Gastrocnemius medialis (tissue), 4 donors: ENCODE measurements at places on chromosomes 5 and 9.

- no peak overlapping the region for H3K27ac ChIP-seq
- peaks cover 4% of the 10 kb centered on the region for H3K36me3 ChIP-seq
- no peak for DNase-seq
- no peaks in the 10 kb centered on the region for H3K27me3 ChIP-seq
Measured at GRCh38 chr5:172235132-172235780, 41.3 kb downstream of the EFCAB9 start.

GRCh38 chr9:77912895-77913693 lies 118.5 kb downstream of the GNAQ start:
- H3K36me3 ChIP-seq = no peaks in the 10 kb centered on the region
- no peak for DNase-seq
- no peaks in the 10 kb centered on the region for H3K27me3 ChIP-seq
- no peak overlapping the region for H3K4me3 ChIP-seq
- H3K27ac ChIP-seq = no peak overlapping the region
- H3K4me1 ChIP-seq = peaks cover 2% of the 10 kb centered on the region

DNA sequence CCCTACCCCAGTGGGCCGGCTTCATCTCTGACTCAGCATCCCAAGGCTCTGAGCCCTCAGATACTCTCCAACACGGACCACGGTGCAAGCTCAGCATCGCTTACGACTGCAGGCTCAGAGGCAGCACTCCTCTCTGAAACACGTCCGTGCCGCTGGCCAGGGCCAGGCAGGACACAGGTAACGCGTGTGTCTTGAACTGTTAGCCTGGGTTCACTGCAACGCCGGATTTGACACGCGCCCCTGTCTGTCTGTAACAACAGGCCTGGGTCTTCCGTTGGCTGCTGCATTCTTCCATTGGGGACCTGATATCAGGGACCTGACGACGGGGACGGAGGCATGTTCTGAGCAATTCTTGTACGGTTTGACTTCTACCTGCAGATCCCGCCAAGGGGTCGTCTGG lies 6.4 kb downstream of the SLC6A3 start:
- H3K4me1 ChIP-seq = no peaks in the 10 kb centered on the region
- H3K27me3 ChIP-seq = peaks cover 21% of the 10 kb centered on the region
- H3K4me3 ChIP-seq = no peak overlapping the region
- H3K36me3 ChIP-seq = no peaks in the 10 kb centered on the region
- no peak for DNase-seq

GRCh38 chr5:111829701-111830100 lies 72.7 kb upstream of the NREP start:
- H3K36me3 ChIP-seq = no peaks in the 10 kb centered on the region
- H3K27me3 ChIP-seq = no peaks in the 10 kb centered on the region
- H3K4me1 ChIP-seq = no peaks in the 10 kb centered on the region
- H3K27ac ChIP-seq = no peak overlapping the region

DNA sequence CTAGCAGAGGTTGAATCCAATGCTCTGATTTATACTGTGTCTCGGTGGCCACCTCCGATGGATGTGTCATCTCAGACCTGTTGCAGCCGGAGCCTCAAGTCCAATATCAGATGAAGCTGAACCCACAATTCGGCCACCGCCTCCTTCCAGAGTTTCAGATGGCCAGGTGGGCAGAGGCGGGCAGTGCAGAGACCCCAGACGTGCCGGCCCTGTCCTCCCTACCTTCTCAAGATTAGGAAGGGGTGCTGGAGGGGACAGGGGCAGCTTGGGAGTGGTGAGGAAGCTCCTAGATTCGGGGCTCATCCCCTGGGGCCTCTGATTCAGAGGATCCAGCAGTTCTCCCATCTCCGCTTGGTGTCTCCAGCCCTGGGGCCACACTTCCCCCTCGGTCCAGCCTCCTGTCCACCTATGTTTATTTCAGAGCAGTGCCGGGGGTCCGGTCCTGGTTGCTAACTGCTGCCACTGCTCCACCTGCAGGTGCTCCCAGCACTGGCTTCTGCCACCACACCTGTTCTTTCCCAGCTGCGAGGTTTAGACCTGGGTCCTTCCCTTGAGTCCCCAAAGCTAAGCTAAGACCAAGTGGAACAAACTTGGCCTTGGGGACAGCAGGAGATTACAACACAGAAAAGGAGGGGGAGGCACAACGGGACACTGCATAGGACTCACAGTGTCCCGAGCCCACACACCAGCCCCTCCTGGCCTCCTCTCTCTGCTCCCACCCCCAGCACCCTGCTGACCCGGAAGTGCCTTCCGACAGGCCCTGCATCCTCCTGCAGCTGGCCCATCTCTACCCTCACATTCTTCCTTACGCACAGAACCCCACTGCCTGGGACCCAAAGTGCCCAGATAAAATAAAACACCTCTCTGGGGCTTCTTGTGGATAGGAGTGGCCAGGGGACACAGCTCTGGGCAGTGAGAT lies 81.6 kb downstream of the NTNG2 start:
- H3K36me3 ChIP-seq = no peaks in the 10 kb centered on the region
- no peak overlapping the region for H3K4me3 ChIP-seq
- DNase-seq = no peak
- H3K27me3 ChIP-seq = peaks cover 28% of the 10 kb centered on the region
- peaks cover 6% of the 10 kb centered on the region for H3K4me1 ChIP-seq

- no peaks in the 10 kb centered on the region for H3K27me3 ChIP-seq
- no peak overlapping the region for H3K4me3 ChIP-seq
- no peaks in the 10 kb centered on the region for H3K4me1 ChIP-seq
- DNase-seq = no peak
- no peak overlapping the region for H3K27ac ChIP-seq
Measured at GRCh38 chr9:7454624-7455023, 345.0 kb downstream of the DMAC1 start.

- H3K4me3 ChIP-seq = no peak overlapping the region
- peak overlapping the region; percentile 50 for H3K27ac ChIP-seq
- H3K27me3 ChIP-seq = no peaks in the 10 kb centered on the region
- H3K4me1 ChIP-seq = peaks cover 10% of the 10 kb centered on the region
- peak; percentile 73 for DNase-seq
Measured at GRCh38 chr9:132214027-132214622, 52.3 kb downstream of the NTNG2 start.

- H3K27ac ChIP-seq = no peak overlapping the region
- DNase-seq = no peak
- no peak overlapping the region for H3K4me3 ChIP-seq
- no peaks in the 10 kb centered on the region for H3K4me1 ChIP-seq
Measured at GRCh38 chr5:122362361-122362760, 50.3 kb downstream of the SNCAIP start.

DNA sequence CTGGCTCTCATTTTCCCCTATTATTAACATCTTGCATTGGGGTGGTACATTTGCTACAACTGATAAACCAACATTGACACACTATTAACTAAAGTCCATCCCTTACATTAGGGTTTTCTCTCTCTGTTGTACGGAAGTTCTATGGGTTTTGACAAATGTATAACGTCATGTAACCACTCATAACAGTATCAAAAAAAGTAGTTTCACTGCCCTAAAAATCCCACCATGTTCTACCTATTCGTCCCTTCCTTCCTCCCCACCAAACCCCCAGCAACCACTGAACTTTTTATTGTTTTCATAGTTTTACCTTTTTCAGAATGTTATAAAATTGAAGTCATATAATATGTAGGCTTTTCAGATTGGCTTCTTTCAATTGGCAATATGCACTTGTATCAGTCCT lies 40.1 kb downstream of the MLLT3 start:
- H3K27me3 ChIP-seq = no peaks in the 10 kb centered on the region
- H3K4me3 ChIP-seq = no peak overlapping the region
- H3K4me1 ChIP-seq = no peaks in the 10 kb centered on the region
- H3K27ac ChIP-seq = no peak overlapping the region
- H3K36me3 ChIP-seq = no peaks in the 10 kb centered on the region
- no peak for DNase-seq

DNA sequence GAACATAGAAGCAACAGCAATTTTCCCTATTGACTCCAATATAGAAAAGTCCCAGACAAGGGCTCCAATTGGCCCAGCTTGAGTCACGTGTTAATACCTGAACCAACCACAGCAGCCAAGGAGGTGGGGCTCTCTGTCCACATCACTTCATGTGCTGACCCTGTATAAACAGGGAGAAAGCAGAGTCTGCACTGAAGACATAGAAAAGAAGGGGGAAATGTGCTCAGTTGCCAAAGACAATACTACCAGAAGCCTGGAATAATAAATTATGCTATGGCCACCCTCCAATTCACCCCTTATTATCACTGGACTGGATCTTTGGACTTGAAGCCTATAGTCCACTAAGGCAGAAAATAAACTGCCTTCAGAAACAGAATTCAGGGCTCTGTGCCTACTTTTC lies 275.4 kb downstream of the EPB41L4A start:
- H3K36me3 ChIP-seq = no peaks in the 10 kb centered on the region
- H3K4me3 ChIP-seq = no peak overlapping the region
- H3K27ac ChIP-seq = no peak overlapping the region
- peaks cover 20% of the 10 kb centered on the region for H3K4me1 ChIP-seq
- no peak for DNase-seq

GRCh38 chr5:85670417-85670816 lies 947.3 kb upstream of the COX7C start:
- DNase-seq = no peak
- no peaks in the 10 kb centered on the region for H3K27me3 ChIP-seq
- no peak overlapping the region for H3K27ac ChIP-seq
- H3K4me3 ChIP-seq = no peak overlapping the region
- H3K4me1 ChIP-seq = no peaks in the 10 kb centered on the region

DNA sequence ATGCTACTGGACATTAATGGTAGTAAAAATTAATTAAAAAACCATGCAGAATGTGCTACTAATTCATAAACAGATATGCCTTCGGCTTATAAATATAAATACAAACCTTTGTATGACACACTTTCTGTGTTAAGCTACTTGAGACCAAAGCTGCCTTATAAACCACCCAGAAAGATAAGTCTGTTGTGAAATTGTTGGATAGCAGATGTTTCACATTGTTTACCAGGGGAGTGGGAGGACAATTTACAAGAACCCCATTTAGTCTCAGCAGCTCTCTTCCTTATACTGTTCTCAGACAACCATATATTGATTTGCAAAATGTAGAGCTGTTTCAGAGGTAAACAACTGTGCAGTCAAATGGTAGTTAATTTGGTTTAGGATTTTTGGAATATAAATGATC lies 524.4 kb downstream of the PRR16 start:
- no peaks in the 10 kb centered on the region for H3K27me3 ChIP-seq
- H3K4me3 ChIP-seq = no peak overlapping the region
- no peaks in the 10 kb centered on the region for H3K36me3 ChIP-seq
- DNase-seq = no peak

GRCh38 chr9:84846906-84847305 lies 177.4 kb downstream of the NTRK2 start:
- H3K4me1 ChIP-seq = peaks cover 2% of the 10 kb centered on the region
- H3K36me3 ChIP-seq = no peaks in the 10 kb centered on the region
- no peak for DNase-seq
- no peak overlapping the region for H3K27ac ChIP-seq

DNA sequence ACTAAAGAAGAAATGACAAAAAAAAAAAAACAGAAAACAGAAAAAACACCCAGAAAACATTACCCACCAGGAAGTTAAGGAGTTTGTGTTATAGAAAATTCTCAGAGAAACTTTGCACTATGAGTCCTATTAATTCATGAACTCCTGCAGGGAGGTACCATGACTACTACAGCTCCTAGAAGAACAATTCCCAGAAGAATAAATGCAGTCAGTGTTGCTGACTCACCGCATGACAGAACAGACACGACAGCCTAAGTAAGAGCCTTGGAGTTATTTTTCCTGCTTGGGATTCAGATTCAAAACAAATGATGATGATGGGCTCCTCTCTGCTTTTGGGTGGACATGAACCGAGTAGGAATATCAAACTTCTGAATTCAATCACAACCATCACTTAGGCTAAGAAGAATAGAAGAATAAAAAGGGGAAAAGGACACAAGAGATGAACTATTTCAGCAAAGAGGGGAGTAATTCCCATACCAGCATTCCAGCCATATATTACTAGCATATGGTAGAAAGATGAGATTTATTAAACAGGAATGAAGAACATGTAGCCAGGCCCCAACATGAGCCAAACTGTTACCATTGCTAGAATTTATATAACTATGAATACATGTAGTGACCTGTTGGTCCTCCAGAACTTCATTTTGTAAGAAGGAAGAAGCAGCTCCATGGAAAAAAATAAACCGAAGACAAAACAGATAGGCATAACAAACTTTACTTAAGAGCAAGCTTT lies 209.6 kb upstream of the PDE4D start:
- no peak overlapping the region for H3K27ac ChIP-seq
- H3K4me3 ChIP-seq = no peak overlapping the region
- no peaks in the 10 kb centered on the region for H3K36me3 ChIP-seq

GRCh38 chr5:170166101-170166500 lies 60.4 kb downstream of the FOXI1 start:
- no peaks in the 10 kb centered on the region for H3K27me3 ChIP-seq
- no peak overlapping the region for H3K4me3 ChIP-seq
- no peaks in the 10 kb centered on the region for H3K36me3 ChIP-seq
- DNase-seq = no peak

GRCh38 chr9:129281506-129282145 lies 103.6 kb upstream of the IER5L start:
- DNase-seq = no peak
- no peaks in the 10 kb centered on the region for H3K36me3 ChIP-seq
- H3K4me1 ChIP-seq = no peaks in the 10 kb centered on the region
- no peak overlapping the region for H3K4me3 ChIP-seq
- no peaks in the 10 kb centered on the region for H3K27me3 ChIP-seq

DNA sequence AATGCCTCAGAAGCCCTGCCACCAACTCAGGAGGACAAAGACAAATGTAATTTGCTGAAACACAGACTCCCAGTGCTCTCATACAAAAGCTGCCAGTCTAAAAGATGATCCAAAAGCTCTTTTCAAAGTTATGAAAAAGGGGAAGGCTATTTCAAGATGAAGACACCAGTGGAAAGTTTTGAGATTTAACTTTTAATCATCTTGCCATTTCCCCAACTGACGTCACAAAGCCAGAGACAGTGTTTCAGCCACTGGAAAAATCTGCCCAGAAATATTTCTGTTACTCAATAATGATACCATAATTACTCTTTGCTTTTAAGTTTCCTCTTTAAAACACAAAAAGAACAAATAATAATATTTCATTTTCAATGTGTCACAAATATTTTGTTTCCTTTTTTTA lies 20.9 kb downstream of the ENG start:
- H3K4me1 ChIP-seq = peaks cover 44% of the 10 kb centered on the region
- no peak overlapping the region for H3K4me3 ChIP-seq
- no peak for DNase-seq
- H3K27me3 ChIP-seq = no peaks in the 10 kb centered on the region

DNA sequence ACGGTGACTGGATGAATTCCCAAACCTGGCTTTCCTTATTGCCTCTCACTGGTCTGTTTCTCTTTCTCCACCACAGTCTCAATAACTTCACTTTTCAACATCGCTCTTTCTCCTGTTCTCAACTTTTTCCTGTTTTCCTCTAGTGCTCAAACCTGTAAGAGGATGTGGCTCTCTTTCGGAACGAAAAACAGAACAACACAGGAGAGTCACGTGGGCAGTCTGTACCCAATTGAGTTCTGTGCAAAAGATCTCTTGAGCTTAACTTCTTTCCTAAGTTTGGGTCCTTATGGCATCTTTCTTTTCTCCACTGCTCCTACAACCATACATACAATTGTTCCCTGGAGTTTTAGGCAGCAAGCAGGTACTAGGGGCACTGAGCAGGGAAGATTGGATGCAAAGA lies 8.9 kb downstream of the HAVCR1 start:
- H3K27me3 ChIP-seq = no peaks in the 10 kb centered on the region
- no peaks in the 10 kb centered on the region for H3K36me3 ChIP-seq
- no peak overlapping the region for H3K4me3 ChIP-seq
- H3K27ac ChIP-seq = no peak overlapping the region
- H3K4me1 ChIP-seq = no peaks in the 10 kb centered on the region
- DNase-seq = no peak

GRCh38 chr9:92136184-92136858 lies 21.1 kb upstream of the SPTLC1 start:
- H3K27ac ChIP-seq = no peak overlapping the region
- no peak overlapping the region for H3K4me3 ChIP-seq
- no peaks in the 10 kb centered on the region for H3K36me3 ChIP-seq
- H3K27me3 ChIP-seq = peaks cover 8% of the 10 kb centered on the region
- H3K4me1 ChIP-seq = no peaks in the 10 kb centered on the region
- no peak for DNase-seq
